ENCODE measurements at places on chromosomes 5 and 9. TPM values are rescaled to one million over a fixed set of nuclear protein-coding genes. Genes with fewer than 3 reads are reported as not detected.
A peak's percentile ranks its signal among the peaks of the same experiment; 100 is the strongest.

The ITGA2 gene
- 24.3 TPM for total RNA-seq

The CDH9 gene
- not detected for total RNA-seq

The TAF1L gene
- total RNA-seq = not detected

DNA sequence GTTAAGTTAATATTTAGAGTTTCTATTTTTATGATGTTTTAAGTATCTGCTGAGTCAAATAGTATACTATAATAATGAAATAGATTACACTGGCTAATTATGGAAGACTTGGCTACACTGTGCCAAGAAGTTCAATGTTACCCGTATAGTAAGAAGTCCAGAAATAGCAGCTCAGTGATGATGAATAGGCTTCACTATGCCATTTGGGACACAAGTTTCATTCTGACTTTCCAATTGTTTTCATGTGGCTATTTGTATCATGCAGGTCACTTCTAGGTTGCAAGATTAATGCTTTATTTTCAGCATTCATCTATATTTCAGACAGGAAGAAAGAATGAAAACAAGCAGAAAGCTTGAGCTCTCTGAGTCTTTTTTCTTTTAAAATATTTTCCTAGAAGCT, 194.5 kb upstream of the RIOK2 start:
- H3K27me3 ChIP-seq = no peaks in the 10 kb centered on the region
- H3K27ac ChIP-seq = no peak overlapping the region
- DNase-seq = no peak
- H3K4me3 ChIP-seq = no peak overlapping the region
- H3K36me3 ChIP-seq = no peaks in the 10 kb centered on the region

The CKMT2 gene
- total RNA-seq = not detected

The PCDHB15 gene
- total RNA-seq = 2.8 TPM

DNA sequence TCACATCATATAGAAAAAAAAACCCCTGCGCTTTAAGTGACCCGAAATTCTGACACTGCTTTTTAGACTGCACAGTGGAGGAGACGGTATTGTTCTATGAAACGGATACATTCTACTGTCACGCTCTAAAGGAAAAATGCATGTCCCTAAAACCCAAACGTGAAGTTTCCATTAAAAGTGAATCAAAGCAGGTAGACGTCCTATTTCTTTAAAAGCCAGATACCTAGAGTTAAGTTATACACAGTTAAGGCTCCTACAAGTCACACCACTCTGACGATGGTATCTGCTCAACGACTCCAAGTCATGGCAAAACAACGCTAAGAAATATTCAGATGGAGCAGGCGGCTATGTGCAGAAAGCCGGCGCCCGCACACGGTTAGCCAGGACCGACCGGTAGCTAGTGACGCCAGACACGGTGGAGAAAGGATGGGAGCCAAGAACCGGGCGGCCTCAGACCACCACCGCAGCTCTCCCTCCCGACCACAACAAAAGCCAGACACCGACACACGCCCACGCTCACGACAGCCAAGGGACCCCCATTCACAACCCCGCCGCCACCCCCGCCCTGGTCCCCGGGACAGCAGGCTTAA, 734 bp downstream of the SKP1 start:
- peaks cover 17% of the 10 kb centered on the region for H3K4me1 ChIP-seq
- peaks cover 15% of the 10 kb centered on the region for H3K36me3 ChIP-seq
- DNase-seq = peak; percentile 71
- peak overlapping the region; percentile 91 for H3K27ac ChIP-seq
- no peaks in the 10 kb centered on the region for H3K27me3 ChIP-seq

DNA sequence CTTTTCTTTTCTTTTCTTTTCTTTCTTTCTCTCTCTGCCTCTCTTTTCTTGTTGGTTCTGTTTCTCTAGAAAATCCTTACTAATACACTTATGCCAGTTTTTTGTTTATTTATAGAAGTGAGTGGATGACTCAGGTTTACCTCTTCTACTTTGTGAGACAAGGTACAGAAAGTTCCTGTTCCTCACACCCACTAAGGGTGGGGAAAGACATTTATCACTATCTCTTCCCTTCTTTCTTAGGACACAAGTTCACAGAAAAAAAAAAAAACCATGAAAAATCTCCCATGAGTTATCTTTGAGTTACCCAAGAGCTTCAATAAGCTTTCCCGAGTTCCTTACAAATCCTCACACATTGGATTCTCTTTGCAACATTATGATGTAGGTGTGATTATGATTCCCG, 60.9 kb upstream of the CD180 start:
- H3K27ac ChIP-seq = no peak overlapping the region
- no peaks in the 10 kb centered on the region for H3K4me1 ChIP-seq
- H3K27me3 ChIP-seq = no peaks in the 10 kb centered on the region
- H3K36me3 ChIP-seq = no peaks in the 10 kb centered on the region
- DNase-seq = no peak

GRCh38 chr5:100188339-100188738, 346.8 kb upstream of the FAM174A start:
- H3K36me3 ChIP-seq = no peaks in the 10 kb centered on the region
- DNase-seq = no peak
- H3K4me3 ChIP-seq = no peak overlapping the region
- no peaks in the 10 kb centered on the region for H3K4me1 ChIP-seq
- no peaks in the 10 kb centered on the region for H3K27me3 ChIP-seq

The RNF208 gene
- total RNA-seq = not detected

DNA sequence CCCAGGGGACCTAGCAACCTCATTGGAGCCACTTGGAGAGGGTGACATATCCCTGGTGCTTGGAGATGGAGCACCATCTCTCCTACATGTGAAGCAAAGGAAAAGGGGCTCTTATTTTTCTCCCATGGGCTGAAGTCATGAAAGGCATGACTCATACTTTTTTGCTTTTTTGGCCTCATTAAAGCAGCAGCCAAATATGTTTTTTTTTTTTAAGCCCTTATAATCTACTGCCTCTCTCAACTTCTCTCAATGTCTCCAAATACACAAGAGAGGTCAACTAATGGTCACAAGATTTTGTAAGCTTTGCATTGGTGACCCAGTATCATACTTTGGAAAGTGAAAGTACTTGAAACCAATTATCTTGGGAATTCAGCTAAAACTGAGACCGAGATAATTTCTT, 1.6 kb upstream of the CFAP90 start:
- H3K4me3 ChIP-seq = no peak overlapping the region
- no peaks in the 10 kb centered on the region for H3K36me3 ChIP-seq
- H3K27me3 ChIP-seq = peaks cover 20% of the 10 kb centered on the region
- no peak overlapping the region for H3K27ac ChIP-seq
- no peaks in the 10 kb centered on the region for H3K4me1 ChIP-seq
